ENCODE measurements at places on chromosomes 11 and 22.
A peak's percentile ranks its signal among the peaks of the same experiment; 100 is the strongest.

- DNase-seq, result peak; percentile 30
Observed at GRCh38 chr22:22787786-22788459, 99.7 kb upstream of the IGLL5 start.

DNA sequence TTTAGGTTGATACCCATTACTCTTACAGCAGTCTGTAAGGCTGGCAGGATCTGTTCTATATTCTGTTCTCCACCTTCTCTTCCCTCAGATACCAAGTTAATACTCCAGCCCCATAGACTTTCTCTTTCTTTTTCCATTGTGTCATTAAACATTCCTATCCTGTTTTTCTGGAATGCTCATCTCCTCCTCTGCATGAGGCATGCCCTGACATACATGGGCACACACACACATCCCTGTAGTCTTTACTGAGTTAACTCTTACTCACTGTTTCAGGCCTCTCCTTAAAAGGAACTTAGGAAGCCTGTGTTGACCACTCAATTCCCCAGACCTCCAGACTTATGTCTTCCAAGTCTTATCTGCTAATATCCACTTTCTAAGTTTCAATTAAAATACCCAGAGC, 476.8 kb downstream of the METTL15 start:
- no peak for DNase-seq

GRCh38 chr22:48320048-48320682, 1507.5 kb downstream of the BRD1 start:
- no peak for DNase-seq

DNA sequence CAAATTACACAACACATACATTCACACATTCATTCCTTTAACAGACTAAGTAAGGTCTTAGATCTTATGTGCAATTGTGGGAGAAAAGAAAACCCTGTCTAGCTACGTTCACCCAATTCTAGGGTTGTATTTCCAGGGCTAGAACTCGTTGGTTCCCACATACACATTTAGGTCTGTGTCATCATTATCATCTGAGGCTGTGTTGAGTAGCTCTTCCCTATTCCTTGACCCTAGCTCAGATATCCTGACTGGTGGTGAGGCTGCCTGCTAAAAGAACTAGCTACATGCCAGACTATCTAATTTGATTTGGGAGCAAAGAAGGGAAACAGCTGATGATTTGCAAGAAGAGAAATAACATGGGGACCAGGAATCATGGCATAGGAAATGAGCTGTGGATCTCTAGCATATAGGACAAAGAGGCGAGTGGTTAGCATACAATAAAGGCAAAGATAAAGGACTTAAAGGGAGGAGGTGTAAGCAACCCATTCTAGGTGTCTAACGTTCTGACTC, 27.5 kb upstream of the OR10G7 start:
- no peak for DNase-seq

DNA sequence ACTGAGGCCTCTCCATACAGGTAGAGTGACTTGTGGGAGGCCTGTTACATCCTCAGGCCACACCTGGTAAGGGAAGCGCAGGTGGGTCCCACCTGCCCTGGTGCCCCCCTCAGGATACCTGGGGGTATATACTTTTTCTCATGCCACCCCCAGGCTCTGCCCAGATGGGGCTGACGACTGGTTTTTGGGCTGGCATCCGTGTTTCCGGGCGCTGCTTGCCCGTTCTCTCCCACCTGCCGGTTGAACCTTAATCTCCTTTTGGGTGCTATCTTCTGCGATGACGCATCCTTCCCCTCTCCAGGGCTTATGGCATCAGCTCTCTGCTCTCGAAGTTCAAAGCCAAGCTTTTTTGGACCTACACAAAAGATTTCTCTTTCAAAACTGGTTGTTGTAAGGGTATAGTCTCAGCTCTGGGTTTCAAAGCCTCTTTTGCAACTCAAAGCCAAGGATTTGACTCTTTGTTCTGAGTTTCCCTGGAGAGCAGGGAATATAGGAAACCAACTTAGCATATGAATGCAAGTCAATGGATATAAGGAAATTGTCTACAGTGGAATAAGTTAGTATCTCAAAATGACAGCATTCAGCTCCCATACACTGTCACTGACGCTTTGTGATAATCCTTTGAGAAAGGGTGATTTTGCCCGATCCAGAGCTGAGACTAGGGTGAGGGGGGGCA, 8.6 kb upstream of the LRRC10B start:
- no peak for DNase-seq

- DNase-seq, result no peak
Observed at GRCh38 chr11:111550258-111550657, 9.7 kb downstream of the LAYN start.

DNA sequence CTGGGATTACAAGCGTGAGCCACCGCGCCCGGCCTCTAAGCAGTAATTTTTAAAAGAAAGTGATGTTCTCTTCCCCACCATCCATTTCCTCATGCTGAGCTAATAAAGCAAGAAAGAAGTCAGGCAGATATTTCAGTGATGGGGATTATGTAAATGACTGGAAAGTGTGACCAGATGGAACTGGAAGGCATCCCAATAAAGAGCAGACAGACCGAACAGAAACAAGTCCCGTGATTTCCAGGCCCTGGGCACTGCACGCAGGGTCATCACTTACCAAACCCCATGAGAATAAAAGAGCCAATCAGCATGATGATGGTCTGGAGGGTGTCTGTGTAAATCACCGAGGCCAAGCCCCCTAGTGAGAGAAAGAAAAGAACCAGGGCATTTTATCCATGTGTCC, 18.2 kb downstream of the SLC5A4 start:
- no peak for DNase-seq

GRCh38 chr11:109374441-109374840, 47.5 kb upstream of the C11orf87 start:
- no peak for DNase-seq

DNA sequence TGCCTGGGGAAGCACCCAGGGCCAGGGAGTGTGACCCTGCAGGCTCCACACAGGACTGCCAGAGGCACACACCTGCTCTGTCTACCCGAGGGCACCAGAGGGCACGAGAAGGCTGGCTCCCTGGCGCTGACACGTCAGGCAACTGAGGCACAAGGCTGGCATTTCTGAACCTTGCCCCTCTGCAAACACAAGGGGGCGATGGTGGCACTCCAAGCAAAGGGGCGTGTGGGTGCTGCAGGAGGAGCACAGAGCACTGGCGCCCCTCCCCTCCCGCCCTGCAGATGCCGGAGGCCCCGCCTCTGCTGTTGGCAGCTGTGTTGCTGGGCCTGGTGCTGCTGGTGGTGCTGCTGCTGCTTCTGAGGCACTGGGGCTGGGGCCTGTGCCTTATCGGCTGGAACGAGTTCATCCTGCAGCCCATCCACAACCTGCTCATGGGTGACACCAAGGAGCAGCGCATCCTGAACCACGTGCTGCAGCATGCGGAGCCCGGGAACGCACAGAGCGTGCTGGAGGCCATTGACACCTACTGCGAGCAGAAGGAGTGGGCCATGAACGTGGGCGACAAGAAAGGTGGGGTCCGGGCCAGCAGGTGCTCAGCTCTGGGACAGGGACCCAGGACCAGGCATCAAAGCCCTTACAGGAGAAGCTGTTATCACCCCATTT, 20.8 kb upstream of the TXNRD2 start:
- DNase-seq, result no peak

- DNase-seq, result no peak
Observed at GRCh38 chr22:28395920-28396753, 283.5 kb downstream of the TTC28 start.

GRCh38 chr11:75714211-75714610, 3.4 kb upstream of the MOGAT2 start:
- no peak for DNase-seq

- DNase-seq, result no peak
Observed at GRCh38 chr11:57566005-57566904, 1.2 kb downstream of the UBE2L6 start.

DNA sequence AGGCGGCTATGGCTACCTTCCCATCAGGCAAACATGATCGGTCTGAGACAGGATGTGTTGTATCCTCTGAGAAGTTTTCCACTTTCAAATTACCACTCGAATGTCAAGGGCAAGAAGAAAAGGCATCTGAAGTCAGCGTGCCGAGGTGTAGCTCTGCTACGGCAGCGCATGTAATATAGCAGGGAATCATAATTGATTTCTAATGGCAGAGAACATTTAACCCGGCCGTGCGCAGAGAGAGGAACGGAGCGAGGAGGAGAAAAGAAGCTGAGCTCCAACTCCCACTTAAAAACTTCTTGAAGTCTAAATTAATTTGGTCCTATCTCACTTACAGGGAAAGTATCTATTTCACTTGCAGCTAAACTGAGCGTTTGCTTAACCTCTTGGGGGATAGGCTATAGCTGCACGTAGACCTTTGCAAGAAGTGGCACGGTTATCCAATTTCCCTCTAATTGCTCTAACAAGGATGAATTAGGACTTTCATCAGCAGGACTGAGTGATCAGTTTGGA, 137.3 kb upstream of the KIRREL3 start:
- no peak for DNase-seq

DNA sequence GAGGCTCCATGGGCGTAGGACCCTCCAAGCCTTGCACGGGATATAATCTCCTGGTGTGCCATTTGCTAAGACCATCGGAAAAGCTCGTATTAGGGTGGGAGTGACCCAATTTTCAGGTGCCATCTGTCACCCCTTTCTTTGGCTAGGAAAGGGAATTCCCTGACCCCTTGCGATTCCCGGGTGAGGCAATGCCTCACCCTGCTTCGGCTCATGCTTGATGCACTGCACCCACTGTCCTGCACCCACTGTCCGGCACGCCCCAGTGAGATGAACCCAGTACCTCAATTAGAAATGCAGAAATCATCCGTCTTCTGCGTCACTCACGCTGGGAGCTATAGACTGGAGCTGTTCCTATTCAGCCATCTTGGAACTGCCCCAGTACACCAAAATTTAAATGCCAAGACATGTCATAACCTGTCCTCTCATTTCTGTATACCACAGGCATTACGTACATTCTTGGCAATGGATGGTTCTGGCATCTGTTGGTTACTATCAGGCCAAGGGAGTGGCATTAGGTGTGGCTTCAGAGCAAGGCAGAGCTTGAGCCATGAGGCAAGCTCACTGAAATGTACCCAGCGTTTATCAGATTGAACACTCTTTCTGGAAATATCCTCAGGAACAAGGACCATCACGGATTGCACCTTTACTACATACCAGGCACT, 95.4 kb upstream of the GALNT18 start:
- DNase-seq, result no peak

DNA sequence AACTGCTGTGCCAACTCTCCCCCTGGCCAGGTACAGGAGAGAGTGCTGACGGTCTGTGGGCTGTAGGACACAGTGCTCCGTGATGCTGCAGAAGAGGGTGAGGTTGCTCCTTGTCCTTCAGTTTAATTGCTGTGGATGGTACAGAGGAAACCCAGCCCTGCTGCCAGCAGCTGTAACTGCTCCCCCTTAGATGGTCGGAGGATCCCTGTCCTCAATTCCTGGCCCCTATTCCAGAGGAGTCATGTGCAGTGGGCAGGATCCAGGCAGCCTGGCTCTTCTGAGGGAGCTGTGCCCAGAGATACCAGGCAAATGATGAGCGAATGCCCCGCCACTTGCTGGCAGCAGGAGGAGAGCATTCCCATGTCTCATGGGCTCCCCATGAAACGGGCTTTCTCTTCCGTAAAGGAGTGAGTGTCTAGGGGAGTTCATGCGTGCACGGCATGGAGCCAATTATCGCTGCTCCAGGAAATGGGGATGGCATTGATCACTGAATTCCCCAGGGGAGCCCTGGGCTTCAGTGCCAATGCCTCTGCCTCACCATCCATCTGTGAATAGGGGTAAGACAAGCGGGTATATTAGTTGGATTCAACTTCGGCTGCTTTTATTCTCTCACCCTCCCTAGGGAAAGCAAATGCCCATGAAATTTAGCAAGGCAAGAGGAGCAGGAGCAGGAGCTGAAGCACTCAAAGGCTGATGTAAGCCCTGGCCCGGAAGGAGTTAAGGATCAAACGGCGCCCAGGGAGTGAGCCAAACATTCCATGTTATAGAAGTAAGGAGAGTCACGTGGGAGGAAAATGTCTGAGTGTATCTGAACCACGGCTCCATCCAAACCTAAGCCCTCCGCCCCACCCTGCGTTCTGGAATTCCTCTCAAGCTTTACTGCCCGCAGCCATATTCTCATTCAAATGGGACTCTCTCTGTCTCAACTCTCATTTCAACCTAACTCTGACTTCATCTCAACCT, 51.0 kb upstream of the CSNK2A3 start:
- DNase-seq, result no peak

DNA sequence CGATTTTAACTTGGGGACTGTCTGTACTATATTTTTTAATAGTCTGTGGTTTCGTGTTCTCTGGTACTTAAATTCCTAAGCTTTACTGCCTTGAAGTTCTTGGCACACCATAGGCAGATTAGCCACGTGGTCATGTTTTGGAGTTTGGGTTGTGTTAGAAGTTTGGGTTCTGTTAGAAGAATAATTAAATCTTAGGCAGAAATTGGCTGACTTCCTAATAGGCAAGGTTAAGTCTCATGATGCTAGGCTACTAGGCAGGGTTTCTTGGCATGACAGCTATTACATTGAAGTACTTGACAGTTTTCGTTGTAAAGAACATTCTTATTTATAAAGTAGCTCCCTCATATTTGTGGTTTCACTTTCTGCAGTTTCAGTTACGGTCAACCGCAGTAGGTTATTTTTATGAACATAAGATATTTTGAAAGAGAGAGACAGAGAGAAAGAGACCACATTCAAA, 30.0 kb upstream of the MMP7 start:
- DNase-seq, result no peak

All from stimulated activated CD8-positive, alpha-beta memory T cell treated with anti-CD3 and anti-CD28 coated beads, Interleukin-7, amount 100 ng/mL, for 1 hour (primary cell).